GM12878 (cell line): ENCODE measurements at places on chromosomes 2 and 18.

DNA sequence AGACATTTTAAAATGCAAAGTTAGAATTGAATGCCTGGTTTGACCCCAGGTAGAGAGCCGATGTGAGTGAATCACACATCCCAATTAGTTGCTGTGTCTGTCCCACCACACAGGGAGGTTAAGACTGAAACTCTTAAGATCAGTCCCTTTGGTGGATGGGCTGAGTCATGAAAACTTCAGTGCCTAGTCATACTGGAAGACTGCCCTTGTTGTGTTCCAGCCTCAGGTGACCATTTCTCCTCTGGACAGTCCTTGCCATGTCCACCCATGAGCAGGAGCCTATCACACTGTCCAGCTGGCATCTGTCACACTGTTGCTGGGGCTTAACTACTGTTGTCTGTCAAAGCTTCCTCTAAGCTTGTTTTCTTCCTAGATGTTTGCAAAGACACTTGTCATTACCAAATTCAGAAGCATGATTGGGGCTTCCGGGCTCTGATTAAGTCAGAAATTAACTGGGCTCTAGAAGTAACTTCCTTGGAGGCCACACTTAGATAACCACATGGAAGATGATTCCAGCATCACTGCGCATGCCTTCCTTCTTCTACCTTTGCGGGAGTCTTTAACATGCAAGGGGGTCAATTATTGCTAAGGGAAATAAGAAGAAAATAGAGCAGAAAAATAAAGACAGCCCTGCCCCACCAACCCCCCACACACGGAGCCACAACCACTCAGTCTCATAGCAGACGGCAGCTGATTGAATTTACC is 21.3 kb downstream of the CYRIA start:
- DNase-seq = no peak

GRCh38 chr2:19714926-19715325 is 186.9 kb downstream of the TTC32 start:
- DNase-seq = no peak

- no peak for DNase-seq
These were observed 510.6 kb downstream of the SOX11 start for GRCh38 chr2:6202756-6203155.

DNA sequence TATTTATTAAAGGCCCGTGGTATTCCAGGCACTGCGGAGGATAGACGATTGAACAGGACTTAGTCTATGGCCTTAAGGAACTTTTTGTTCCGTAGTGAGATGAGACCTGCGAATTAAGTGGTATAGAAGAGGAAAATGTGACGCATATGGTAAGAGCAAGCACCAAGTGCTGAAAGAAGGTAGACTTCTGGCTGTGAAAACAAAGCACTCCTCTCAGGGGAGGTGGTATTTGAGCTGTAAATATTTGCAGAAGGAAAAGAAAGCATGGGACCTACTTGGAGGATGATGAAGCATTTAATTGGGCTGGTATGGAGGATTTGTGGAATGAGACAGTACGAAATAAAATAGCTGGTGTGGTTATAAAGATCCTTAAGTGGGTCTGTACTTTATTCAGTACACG is 62.5 kb downstream of the GPR39 start:
- no peak for DNase-seq

- DNase-seq = no peak
These were observed 41.8 kb downstream of the KCTD18 start for GRCh38 chr2:200467806-200468681.
